Brain (organoid and tissue), 16 donors: ENCODE measurements at places on chromosomes 7 and 10. TPM values are rescaled to one million over a fixed set of nuclear protein-coding genes. Genes with fewer than 3 reads are reported as not detected.

The PNLIPRP3 gene
- not detected for polyA plus RNA-seq

The DLX5 gene
- 8.8 TPM for polyA plus RNA-seq

The FGFBP3 gene
- 4.6 TPM for polyA plus RNA-seq

The IFIT3 gene
- 6.2 TPM for polyA plus RNA-seq

The PNLIPRP1 gene
- polyA plus RNA-seq, result not detected

The TMEM270 gene
- 4.4 TPM for polyA plus RNA-seq
